ENCODE measurements at places on chromosomes 7 and 10.

DNA sequence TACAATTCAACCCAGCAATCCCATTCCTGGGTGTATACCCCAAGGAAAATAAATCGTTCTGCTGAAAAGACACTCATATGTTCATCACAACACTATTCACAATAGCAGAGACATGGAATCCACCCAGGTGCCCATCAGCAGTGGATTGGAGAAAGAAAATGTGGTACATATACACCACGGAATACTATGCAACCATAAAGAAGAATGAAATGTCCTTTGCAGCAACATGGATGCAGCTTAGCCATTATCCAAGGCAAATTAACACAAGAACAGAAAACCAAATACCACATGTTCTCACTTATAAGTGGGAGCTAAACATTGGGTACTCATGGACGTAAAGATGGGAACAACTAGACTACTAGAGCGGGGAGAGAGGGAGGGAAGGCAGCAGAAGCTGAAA lies 207.8 kb downstream of the GATA3 start:
- no peak for DNase-seq

DNA sequence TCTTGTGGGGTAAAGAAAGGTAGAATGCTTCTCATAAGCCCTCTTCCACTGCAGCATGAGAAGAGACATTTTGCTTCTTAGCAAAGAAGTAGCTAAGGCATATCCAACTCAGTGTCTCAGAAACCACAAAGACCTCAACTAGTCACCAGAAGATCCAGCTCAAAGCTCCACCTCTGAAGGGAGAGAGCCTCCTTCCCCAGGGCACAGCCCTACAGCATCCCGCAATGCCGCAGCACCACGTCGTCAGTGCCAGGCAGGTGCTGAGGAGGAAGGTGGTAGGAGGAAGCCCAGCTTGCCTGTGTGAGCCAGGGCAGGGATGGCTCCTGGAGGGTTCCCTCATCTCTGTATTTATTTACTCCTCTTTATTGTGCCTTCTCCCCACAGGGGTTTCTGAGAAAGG lies 385.6 kb upstream of the NPVF start:
- DNase-seq = no peak

DNA sequence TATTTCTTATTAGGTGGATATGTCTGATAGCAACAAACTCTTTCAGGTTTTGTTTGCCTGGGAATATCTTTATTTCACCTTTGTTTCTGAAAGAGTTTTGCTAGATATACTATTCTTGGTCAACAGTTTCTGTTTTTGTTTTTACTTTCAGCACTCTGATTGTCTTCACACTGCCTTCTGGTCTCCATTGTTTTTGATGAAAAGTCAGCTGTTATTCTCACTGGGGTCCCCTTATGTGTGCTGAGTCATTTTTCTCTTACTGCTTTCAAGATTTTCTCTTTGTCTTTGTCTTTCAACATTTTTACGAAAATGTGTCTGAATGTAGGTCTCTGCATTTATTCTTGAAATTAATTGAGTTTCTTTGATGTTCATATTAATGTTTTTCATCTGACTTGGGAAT lies 15.2 kb upstream of the RASSF4 start:
- no peak for DNase-seq

- DNase-seq = no peak
These were observed 12.6 kb downstream of the TMEM176B start for GRCh38 chr7:150787321-150788281.

Measured in AG09309 (cell line).